ENCODE measurements at places on chromosomes 3 and 15. TPM values are rescaled to one million over a fixed set of nuclear protein-coding genes. Genes with fewer than 3 reads are reported as not detected.

The NR1I2 gene
- 0.14 TPM for total RNA-seq

The NANOGP8 gene
- total RNA-seq = not detected

The CYP19A1 gene
- not detected for total RNA-seq

The CD200 gene
- 19.2 TPM for total RNA-seq

The ANO10 gene
- total RNA-seq = 57.3 TPM

The MEIS2 gene
- total RNA-seq = 13.1 TPM

The RTP4 gene
- total RNA-seq = 1.5 TPM

- no peak for DNase-seq
These were observed 317.6 kb upstream of the UMPS start for GRCh38 chr3:124412644-124413043.

DNA sequence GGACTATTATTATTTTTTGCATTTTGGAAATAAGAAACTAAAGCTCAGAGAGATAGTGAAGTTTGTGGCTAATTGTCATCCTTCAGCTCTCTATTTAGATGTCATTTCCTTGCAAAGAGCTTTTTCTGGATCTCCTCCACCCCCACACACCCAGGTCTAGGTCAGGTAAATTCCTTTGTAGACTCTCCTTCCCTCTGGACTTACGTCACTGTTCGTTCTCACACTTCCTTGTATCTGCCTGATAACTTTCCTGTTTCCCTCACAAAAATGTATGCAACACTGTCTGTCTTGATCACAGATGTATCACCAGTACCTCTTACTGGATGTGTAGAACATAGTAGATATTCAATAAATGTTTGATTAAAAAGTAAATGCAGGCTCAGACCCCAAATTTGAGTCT, 6.1 kb upstream of the MB21D2 start:
- DNase-seq = no peak

- no peak for DNase-seq
These were observed 878 bp upstream of the TLR9 start for GRCh38 chr3:52226229-52226817.

DNA sequence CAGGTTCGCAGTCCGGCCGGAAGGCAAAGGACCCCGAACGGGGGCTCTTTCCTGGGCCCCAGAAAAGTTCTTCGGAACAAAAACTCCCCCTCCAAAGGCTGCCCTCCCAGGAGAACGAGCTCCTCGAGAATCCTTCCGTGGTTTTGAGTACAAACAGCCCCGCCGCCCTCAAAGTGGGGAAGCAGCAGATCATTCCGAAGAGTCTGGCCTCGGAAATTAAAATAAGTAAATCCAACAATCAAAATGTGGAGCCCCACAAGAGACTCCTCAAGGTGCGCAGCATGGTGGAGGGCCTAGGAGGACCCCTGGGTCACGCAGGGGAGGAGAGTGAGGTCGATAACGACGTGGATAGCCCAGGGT, 1.3 kb downstream of the ARHGEF26 start:
- DNase-seq = no peak

DNA sequence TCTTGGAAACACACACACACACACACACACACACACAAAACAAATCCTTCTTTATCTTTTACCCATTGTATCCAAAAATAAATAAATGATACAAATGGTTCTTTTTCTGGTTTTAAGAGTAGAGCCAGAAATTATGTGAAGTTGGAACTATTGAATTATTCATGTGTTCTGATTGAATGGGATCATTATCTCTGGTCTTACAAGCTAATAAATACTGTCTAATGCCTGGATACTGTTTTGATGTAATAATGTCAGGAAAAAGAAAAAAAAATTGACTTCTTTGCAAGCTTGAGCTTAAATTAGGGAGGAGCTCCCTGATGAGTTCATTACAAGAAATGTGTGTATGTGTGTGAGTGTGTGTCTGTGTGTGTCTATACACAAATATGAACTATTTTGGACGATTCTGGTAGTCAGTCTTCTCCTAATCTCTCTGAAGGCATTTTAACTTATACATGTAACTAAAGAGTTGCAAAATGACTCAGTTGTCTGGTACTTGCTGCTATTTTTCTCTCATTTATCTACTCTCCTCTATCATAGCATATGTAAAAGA, 507.2 kb upstream of the AGTR1 start:
- DNase-seq = no peak

- DNase-seq = no peak
These were observed 153.8 kb downstream of the SHQ1 start for GRCh38 chr3:72694398-72694797.

Data from kidney epithelial cell (primary cell).